Activated CD4-positive, alpha-beta T cell treated with anti-CD3 and anti-CD28 coated beads, Interleukin-2, amount 10 ng/mL, durations not matched to agents 7 days and 5 days (primary cell): ENCODE measurements at places on chromosomes 16 and 17.

- no peak for DNase-seq
These were observed 59.2 kb downstream of the BANP start for GRCh38 chr16:88010343-88010967.

- DNase-seq = no peak
These were observed 6.0 kb upstream of the TLCD3A start for GRCh38 chr17:726271-726919.

DNA sequence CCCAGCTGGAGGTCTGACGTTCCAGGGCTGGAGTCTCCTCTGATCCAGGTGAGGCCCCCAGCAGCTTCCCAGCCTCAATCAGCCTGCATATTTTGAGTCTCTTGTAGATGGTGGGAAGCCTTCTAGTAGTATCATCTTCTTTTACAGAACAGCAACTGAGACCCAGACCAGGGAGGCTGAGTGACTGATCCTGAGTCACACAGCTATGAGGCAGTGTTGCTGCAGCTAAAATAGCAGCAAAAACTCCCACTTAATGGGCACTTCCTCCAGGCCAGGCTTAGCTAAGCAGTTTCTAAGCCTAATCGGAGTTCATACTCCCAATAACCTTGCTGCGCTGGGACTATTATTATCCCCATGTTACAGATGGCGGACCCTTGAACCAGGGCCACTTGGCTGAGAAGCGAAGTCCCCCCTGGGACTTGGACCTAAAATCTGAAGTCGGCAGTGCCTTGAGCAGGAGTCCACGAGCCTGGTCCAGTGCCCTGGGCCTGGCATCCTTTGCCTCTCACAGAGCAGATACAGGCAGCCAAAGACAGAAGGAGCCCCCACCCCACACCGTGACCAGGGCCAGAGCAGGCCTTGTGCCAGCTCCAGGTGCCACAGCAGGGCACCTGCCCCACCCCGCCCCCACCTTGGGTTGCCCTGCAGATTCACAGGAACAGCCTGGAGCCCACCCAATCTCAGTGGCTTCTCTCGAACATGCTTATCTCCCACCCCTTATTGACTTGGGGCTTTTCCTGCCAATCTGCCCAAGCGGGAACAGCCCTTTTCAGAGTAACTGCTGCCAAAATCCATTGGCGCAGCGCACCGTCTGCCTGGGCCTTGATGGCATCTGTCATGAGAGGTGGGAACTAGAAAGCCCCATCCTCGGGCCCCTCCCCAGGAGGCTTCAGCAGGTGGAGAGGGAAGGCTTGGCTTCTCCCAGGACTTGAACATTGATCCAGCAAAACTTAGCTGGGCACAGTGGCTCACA lies 65.1 kb downstream of the SOCS1 start:
- no peak for DNase-seq

- DNase-seq = no peak
These were observed 17.6 kb upstream of the CDRT4 start for GRCh38 chr17:15485045-15485444.

DNA sequence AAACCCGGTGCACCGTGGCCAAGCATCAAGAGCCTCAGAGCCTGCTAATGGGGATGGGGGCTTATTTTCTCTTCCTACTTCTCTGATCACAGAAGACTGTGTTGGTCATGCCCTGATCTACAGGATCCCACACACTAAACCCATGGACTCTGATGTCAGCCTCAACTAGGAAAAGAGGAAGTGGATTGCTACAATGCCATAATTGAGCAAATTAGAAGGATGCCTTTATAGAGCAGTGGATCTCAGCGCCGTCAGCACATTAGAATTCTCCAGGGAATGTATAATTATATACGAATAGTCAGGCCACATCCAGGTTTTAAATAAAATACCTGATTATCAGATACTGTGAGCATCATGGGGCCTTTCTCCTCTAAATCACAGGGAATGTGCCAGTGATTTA lies 64.8 kb downstream of the VAT1L start:
- no peak for DNase-seq

DNA sequence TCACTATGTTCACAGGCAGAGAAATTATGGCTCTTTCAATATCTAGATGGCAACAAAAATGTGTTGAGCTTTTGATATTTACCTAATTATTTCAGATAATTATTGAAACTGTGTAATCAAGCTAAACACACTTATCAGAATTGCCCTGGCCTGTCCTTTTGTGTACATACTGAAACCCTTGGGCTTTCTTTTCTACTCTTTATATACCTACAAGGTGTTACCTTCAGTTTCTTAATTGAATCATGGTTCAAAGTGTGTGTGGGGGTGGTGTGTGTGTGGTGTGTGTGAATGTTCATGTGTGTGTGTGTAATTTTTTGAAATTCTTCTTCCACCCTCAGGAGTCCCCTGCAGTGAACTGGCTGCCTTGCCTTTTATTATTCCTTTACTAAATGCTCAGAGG lies 506.8 kb upstream of the SOX9 start:
- no peak for DNase-seq

GRCh38 chr16:87393680-87394055 lies 1.5 kb downstream of the MAP1LC3B start:
- no peak for DNase-seq
